ENCODE measurements at places on chromosomes 1 and 21. TPM values are rescaled to one million over a fixed set of nuclear protein-coding genes. Genes with fewer than 3 reads are reported as not detected.
A peak's percentile ranks its signal among the peaks of the same experiment; 100 is the strongest.

CHI3L2 gene
- polyA plus RNA-seq, result 11.0 TPM

CFHR2 gene
- polyA plus RNA-seq, result not detected

CLIC6 gene
- polyA plus RNA-seq, result 1.4 TPM

CALML6 gene
- not detected for polyA plus RNA-seq

FCRL3 gene
- polyA plus RNA-seq, result not detected

TMPRSS2 gene
- 434 TPM for polyA plus RNA-seq

TMEM54 gene
- 707 TPM for polyA plus RNA-seq

ASTN1 gene
- polyA plus RNA-seq, result not detected

DNA sequence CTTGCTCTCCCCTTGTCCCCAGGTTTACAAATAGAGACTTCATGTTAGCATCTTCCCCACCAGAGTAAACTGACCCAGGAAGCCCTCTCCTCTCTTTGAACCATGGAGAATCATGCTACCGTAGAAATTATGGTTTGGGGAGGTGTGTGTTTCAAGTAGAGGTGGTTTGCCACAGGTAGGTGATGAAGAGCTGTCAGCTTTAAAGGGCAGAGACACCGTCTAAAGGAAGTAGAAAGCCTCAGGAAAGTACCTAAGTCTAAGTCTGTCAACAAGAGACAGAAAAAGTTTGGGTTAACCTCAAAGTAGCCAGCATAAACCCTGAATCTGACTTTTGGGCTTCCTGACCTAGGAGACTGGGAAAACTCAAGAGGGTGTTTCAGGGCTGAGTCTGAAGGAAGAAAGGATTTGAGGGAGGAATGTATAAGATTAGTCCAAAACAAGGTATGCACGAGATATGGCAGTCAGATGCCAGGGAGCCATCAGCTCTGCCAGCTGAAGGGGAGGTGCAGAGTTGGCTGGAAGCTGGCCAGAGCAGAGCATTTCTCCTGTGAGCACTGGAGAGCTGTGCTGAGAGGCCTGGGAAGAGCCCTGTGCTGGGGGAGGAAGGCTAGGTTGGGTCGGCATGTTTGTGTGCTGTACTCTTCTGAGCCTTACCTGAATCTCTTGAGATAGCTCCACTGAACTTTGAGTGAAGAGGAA is 14.3 kb downstream of the ADAMTSL4 start:
- H3K4me1 ChIP-seq, result no peaks in the 10 kb centered on the region
- peak overlapping the region; percentile 95 for H3K27ac ChIP-seq
- H3K36me3 ChIP-seq, result no peaks in the 10 kb centered on the region
- no peak overlapping the region for H3K4me3 ChIP-seq

- no peak for DNase-seq
- no peak overlapping the region for H3K27ac ChIP-seq
Observed at GRCh38 chr1:50570066-50570468, 146.8 kb upstream of the DMRTA2 start.

DNA sequence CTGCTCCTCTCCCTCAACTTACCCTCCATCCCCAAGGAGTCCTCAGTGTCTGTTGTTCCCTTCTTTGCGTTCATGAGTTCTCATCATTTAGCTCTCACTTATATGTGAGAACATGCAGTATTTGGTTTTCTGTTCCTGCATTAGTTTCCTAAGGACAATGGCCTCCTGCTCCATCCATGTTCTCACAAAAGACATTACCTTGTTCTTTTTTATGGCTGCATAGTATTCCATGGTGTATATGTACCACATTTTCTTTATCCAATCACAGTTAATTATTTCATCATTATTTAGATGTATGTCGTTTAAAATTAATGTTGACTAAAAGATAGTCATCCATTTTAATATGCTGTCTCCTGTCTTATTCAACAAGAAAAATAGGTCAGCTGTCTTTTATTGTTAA is 134.1 kb downstream of the CRB1 start:
- no peaks in the 10 kb centered on the region for H3K27me3 ChIP-seq
- no peaks in the 10 kb centered on the region for H3K4me1 ChIP-seq
- H3K27ac ChIP-seq, result no peak overlapping the region
- no peak overlapping the region for H3K4me3 ChIP-seq

- no peak overlapping the region for H3K27ac ChIP-seq
- peaks cover 10% of the 10 kb centered on the region for H3K4me1 ChIP-seq
- H3K27me3 ChIP-seq, result no peaks in the 10 kb centered on the region
- DNase-seq, result no peak
- H3K36me3 ChIP-seq, result no peaks in the 10 kb centered on the region
- H3K4me3 ChIP-seq, result no peak overlapping the region
Observed at GRCh38 chr1:2127187-2128145, 67.1 kb downstream of the FAAP20 start.

DNA sequence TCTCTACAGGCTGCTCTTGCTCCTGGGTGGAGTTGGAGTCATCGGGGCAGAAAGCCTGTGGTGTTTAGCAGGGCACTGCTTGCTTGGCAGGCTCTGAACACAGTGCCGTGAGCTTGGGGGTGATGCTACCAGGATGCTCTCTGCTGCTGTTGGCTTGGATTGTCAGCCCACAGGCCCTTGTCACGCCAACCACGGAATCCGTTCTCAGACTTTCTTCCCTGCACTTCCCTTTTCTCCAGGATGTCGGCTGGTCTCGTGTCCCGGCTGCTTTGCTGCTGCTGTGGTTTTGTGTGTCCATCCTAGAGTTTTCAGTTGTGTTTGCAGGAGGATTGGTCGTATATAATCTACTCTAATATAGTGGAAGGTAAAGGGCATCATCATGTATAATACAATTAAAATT is 44.4 kb upstream of the TTC34 start:
- H3K4me3 ChIP-seq, result no peak overlapping the region
- peaks cover 34% of the 10 kb centered on the region for H3K27me3 ChIP-seq
- H3K4me1 ChIP-seq, result no peaks in the 10 kb centered on the region
- H3K36me3 ChIP-seq, result no peaks in the 10 kb centered on the region
- no peak overlapping the region for H3K27ac ChIP-seq

DNA sequence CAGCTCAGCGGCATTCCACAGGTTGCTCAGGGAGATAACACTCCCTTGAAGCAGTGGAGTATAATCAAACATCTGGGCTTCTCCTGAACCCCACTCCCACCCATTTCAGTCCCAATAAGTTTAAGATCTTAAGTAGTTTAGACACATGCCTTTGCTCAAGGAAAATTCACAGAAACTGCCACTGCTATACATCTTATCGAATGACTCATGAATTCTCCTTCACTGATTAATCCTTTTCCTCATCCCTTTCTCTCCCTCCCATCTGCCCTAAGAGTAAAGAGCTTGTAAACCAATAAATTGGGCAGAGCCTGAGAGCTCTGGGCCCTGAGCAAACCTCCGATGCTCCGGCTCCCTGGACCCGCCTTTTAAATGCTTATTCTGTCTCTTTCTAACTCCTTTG is 10.2 kb downstream of the VN1R5 start:
- no peak for DNase-seq
- no peaks in the 10 kb centered on the region for H3K27me3 ChIP-seq
- no peaks in the 10 kb centered on the region for H3K36me3 ChIP-seq
- no peak overlapping the region for H3K27ac ChIP-seq
- no peak overlapping the region for H3K4me3 ChIP-seq

- DNase-seq, result no peak
- no peaks in the 10 kb centered on the region for H3K4me1 ChIP-seq
- peak overlapping the region; percentile 43 for H3K27ac ChIP-seq
- H3K27me3 ChIP-seq, result no peaks in the 10 kb centered on the region
- no peaks in the 10 kb centered on the region for H3K36me3 ChIP-seq
Observed at GRCh38 chr1:15007842-15008241, 145.7 kb upstream of the TMEM51 start.

DNA sequence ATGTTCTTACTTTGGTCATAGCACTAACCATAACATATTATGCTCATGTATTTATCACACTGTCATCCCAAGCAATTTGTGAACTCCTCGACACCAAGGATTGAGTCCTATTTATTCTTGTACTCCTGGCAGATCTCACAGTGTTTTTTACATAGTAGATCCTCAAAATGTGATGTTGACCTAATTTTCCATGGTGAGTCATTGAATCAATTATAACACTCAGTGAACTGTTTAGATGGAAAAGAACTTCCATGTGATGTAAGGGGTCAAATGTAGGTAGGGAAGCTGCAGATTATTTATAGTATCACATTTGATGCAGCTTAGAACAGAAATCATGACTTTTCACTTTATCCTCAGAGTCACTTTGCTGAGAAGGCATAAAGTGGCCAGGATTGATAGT is 281.9 kb upstream of the ADAMTS5 start:
- no peak overlapping the region for H3K4me3 ChIP-seq
- no peaks in the 10 kb centered on the region for H3K27me3 ChIP-seq
- H3K36me3 ChIP-seq, result no peaks in the 10 kb centered on the region
- DNase-seq, result no peak
- no peaks in the 10 kb centered on the region for H3K4me1 ChIP-seq

- H3K4me3 ChIP-seq, result no peak overlapping the region
- no peaks in the 10 kb centered on the region for H3K36me3 ChIP-seq
- no peak overlapping the region for H3K27ac ChIP-seq
Observed at GRCh38 chr1:160883581-160884513, 1.1 kb downstream of the ITLN1 start.

DNA sequence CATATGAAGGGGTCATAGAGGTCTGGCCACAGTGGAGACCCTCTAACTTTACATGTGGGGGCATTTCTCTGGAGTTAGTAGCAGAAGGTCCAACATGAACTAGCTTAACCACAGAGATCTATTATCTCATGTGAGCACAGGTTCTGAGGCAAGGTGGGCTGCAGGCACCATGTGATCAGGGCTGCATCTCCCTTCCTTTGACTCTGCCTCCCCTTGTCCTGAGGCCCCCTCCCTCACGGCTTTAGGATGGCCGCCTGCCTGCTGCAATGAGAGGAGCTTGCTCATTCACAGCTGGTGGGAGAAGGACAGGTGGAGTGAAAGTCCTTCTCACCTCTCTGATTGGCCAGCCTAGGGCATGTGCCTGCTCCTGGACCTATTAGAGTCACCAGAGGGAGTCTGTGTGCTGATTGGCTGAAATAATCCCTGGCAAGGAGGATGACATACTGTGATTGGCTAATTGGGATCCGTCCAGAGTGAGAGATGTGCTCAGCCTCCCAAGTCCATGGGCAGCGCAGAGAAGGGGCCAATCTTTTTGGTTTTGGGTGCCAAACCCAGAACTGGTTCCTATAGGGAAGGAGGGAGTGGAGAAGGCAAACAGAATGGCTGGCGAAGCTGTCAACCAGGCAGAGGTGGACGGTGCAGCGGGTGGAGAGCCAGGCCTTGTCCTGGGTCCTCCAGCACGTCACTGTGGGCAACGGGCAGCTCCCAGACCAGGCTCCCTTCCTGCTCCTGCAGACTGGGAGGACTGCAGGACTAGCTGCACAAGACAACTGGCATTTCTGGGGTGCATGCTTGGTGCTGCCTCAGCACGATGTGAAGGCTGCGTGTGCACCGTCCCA is 39.4 kb upstream of the C1orf174 start:
- H3K4me3 ChIP-seq, result no peak overlapping the region
- H3K4me1 ChIP-seq, result no peaks in the 10 kb centered on the region
- H3K27ac ChIP-seq, result no peak overlapping the region
- peaks cover 4% of the 10 kb centered on the region for H3K27me3 ChIP-seq
- no peaks in the 10 kb centered on the region for H3K36me3 ChIP-seq

DNA sequence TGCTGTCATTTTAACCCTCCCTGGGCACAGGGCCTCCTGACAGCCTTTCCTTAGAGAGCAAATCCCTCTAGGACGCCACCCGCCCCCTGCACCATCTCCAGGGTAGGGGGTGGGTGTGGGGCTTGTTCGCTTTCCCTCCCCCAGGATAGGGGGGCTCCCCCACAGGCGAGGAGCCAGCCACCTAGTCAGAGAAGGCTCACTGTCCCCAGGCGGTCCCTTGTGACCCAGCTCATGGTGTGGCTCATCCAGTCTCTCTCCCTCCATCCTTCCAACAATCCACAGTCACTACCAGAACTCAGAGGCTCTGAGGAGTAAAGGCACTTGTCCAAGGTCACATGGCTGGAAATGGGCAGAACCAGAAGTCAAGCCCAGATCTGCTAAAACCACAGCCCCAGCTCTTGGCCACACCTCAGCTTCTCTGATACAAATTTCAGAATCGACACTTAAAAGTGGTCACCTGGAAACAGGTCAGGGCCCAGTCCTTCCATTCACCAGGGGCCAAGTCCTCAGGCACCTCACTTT is 89.8 kb downstream of the MRPL37 start:
- no peak overlapping the region for H3K4me3 ChIP-seq
- no peaks in the 10 kb centered on the region for H3K4me1 ChIP-seq
- H3K36me3 ChIP-seq, result no peaks in the 10 kb centered on the region
- H3K27me3 ChIP-seq, result no peaks in the 10 kb centered on the region

DNA sequence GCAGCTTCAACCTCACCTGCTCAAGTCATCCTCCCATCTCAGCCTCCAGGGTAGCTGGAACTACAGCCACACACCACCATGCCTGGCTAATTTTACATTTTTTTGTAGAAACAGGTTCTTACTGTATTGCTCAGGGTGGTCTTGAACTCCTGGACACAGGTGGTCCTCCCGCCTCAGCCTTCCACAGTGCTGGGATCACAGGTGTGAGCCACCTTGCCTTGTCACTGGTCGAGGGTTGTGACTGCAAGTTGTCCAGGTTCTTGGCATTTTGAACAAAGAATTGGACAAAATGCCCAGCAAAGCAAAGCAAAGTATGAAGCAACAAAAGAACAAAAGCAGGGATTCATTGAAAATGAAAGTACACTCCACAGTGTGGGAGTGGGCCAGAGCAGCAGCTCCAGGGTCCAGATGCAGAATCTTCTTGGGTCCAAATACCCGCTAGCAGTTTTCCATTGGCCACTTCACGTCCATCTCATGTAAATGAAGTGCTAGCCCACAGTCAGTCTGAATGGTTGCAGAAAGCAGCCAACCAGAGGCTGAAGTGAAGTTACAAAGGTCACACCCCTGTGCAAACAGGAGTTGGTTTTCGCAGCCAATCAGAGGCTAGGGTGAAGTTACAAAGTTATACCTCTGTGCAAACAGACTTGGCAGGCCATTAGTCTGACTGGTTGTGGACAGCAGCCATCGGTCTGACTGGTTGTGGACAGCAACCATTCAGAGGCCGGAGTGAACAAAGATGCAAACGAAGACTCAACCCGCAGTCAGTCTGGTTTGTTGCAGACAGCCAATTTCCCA is 109.5 kb upstream of the KIF26B start:
- no peak for DNase-seq
- H3K36me3 ChIP-seq, result no peaks in the 10 kb centered on the region
- peak overlapping the region; percentile 4 for H3K27ac ChIP-seq
- H3K4me3 ChIP-seq, result no peak overlapping the region
- no peaks in the 10 kb centered on the region for H3K27me3 ChIP-seq

DNA sequence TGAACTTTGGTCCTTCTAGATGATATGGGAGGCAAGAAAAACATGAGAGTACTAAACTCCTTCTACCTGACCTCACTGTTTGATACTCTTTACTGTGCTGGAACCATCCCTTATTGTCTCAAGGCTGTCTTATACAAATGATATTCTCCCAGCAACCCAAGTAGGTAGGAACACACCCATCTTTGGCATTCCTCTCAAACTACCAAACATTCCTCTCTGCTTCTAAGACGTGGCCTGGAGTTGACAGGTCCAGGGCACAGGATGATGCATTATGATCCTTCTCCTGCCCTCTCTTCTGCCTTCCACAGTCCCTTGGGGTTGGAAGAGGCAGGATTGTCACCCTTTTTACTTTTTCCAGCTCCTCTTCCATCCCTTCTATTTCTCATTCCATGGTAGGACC is 90.5 kb downstream of the SPATA17 start:
- H3K36me3 ChIP-seq, result no peaks in the 10 kb centered on the region
- no peak overlapping the region for H3K4me3 ChIP-seq
- H3K27me3 ChIP-seq, result no peaks in the 10 kb centered on the region
- no peaks in the 10 kb centered on the region for H3K4me1 ChIP-seq

GRCh38 chr1:6243993-6244392 is at the start of gene HES3:
Gene HES3 (plus strand): TSS chr1:6244179. CDS start chr1:6244366, 187 bp downstream.
- H3K36me3 ChIP-seq, result no peaks in the 10 kb centered on the region
- no peak within 1 kb of the TSS for H3K27ac ChIP-seq
- H3K27me3 ChIP-seq, result peaks cover 100% of the 10 kb centered on the region
- DNase-seq, result no peak
- peaks cover 24% of the 10 kb centered on the region for H3K4me1 ChIP-seq

GRCh38 chr1:222792744-222793143 is 22.1 kb upstream of the DISP1 start:
- no peak overlapping the region for H3K4me3 ChIP-seq
- no peak for DNase-seq
- H3K27ac ChIP-seq, result no peak overlapping the region
- H3K27me3 ChIP-seq, result no peaks in the 10 kb centered on the region
- peaks cover 24% of the 10 kb centered on the region for H3K4me1 ChIP-seq

Data from sigmoid colon (tissue), 7 donors.